ENCODE measurements at places on chromosomes 6 and 20. TPM values are rescaled to one million over a fixed set of nuclear protein-coding genes. Genes with fewer than 3 reads are reported as not detected.
A peak's percentile ranks its signal among the peaks of the same experiment; 100 is the strongest.

DNA sequence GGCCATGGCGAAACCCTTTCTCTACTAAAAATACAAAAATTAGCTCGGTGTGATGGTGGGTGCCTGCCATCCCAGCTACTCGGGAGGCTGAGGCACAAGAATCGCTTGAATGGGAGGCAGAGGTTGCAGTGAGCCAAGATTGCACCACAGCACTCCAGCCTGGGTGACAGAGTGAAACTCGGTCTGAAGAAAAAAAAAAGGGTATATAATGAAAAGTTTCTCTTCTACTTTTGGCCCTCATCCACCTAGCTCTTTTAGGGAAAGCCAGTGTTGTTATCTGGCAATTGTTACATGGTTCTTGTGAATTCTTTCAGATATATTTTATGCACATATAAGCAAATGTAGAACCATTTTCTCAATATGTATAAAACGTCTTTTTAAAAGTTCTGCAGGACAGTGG, 19.0 kb downstream of the KIF3B start:
- DNase-seq = peak; percentile 54

- no peak for DNase-seq
These were observed 320.3 kb downstream of the RIMS1 start for GRCh38 chr6:72206606-72207005.

- DNase-seq = no peak
These were observed 59.6 kb downstream of the NFATC2 start for GRCh38 chr20:51482836-51483473.

- DNase-seq = no peak
These were observed 52.0 kb downstream of the ITCH start for GRCh38 chr20:34415079-34415478.

DNA sequence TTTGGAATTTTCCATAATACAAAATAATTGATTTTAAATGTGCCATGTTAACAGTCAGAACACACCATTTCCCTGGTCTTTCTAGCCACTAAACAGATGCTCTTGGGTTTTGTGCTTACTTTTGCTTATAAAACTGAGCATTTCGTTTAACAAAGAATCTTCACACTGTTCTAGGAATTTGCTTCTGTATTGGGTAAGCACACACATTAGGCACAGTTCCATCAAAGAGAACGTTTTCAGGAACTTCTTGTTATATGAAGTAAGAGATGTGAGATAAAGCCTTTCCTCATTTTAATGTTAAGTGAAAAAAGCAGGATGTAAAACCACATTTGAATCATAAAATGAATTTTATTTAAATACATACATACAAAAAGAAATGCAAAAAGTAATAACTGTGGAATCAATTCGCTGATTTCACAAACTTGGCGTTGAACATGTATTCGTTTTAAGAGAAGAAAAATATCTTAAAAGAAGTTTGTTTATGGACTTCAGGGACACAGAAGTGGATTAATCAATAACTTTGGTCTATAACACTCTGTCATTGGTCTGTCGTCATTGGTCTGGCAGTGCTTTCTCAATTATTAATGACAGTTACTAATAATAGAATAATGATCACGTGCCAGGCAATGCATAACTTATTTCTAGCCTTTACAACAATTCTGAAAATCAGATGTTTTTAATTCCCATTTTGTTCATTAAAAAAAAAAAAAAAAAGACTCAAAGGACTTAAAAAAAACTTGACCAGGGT, 199.9 kb upstream of the PRDM1 start:
- no peak for DNase-seq

DNA sequence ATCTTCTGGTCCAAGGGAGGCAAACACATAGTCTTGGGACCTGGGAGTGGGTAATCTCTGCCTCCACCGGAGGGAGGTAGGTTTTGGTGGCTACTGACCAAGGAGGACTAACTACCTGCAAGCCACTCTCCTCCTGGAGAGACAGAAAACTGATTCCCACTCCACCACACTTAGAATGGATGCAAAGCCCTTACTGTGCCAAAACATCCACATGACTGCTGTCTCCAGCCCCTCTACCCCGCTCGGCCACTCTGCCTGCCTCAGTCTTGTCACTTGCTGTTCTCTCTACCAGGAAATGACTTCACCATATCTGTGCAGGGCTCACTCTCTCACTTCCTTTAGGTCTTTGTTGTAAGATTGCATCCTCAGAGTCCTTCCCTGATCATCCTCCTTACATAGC, 129.5 kb upstream of the ARG1 start:
- DNase-seq = no peak

- DNase-seq = peak; percentile 84
These were observed 122.9 kb upstream of the QKI start for GRCh38 chr6:163291622-163292021.

GRCh38 chr6:21281366-21281765, 312.2 kb upstream of the SOX4 start:
- peak; percentile 14 for DNase-seq

GRCh38 chr20:1894951-1895673, at the start of gene SIRPA:
Gene SIRPA, plus strand, starts transcription at chr20:1895407. Its CDS starts 41 bp downstream, at chr20:1895448.
- DNase-seq = peak; percentile 73

- no peak for DNase-seq
These were observed 403.3 kb downstream of the EPM2A start for GRCh38 chr6:145332011-145332410.

DNA sequence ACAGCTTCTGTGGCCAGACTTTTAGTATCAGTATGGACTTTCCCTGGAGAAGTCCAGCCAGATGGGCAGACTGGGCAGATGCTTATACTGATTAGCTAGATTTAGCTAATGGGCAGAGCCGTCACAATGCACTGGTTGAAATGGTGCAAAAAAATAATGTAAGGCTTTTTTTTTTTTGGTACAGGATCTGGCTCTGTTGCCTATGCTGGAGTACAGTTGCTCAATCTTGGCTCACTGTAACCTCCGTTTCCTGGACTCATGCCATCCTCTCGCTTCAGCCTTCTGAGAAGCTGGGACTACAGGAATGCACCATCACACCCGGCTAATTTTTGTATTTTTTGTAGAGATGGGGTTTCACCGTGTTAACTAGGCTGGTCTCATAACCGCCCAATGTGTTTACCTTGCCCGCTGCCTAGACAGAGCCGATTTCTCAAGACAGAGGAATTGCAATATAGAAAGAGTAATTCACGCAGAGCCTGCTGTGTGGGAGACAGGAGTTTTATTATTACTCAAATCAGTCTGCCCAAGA, 16.4 kb upstream of the KIFC1 start:
- peak; percentile 94 for DNase-seq

- DNase-seq = peak; percentile 77
These were observed 99.3 kb downstream of the PRND start for GRCh38 chr20:4820806-4821518.

DNA sequence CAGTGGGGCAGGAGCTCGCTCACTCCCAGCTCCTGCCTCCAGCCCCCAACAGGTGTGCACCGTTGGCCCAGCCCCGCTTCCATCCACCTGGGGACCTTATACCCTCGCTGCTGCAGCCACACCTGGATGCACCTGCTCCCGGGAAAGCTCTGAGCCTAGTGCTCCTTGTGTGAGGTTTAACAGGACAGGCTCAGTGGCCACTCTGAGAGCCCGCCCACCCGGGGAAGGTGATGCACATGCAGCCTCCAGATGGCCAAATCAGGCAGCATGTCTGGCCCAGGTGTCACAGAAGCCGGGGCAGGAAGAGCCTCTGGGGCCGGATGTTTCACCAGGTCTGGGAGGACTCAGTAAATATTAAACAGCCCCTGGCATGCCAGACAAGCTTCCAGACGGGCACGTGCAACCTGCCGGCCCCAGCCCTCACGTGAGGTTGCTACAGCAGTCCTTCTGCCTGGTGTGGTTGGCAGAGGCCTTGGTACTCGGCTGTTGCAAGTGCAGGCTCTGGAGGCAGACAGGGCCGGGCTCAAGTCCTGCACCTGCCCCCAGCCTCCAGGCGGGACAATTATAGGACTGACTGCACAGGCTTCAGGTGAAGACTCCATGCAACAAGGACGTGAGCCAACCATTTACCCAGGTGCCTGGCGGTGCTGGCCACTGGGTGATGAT, 66.9 kb downstream of the RIPOR3 start:
- DNase-seq = no peak

- DNase-seq = peak; percentile 92
These were observed 25.4 kb downstream of the ZMYND8 start for GRCh38 chr20:47330933-47331708.

- peak; percentile 32 for DNase-seq
These were observed 246.7 kb downstream of the MAFB start for GRCh38 chr20:40442181-40442963.

DNA sequence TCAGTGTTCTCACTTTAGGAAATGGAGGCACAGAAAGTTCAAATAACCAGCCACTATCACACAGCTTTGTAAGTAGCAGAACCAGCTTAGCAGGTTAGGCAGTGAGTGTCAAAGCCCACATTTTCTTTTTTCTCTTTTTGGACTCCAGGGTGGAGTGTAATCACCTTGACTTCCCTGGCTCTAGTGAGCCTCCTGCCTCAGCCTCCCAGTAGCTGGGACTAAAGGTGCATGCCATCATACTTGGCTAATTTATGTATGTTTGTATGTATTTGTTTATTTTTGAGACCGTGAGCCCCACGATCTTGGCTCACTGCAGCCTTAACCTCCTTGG, 7.8 kb upstream of the NCOA3 start:
- DNase-seq = no peak

- DNase-seq = no peak
These were observed 838 bp upstream of the POM121L2 start for GRCh38 chr6:27312950-27313271.

DNA sequence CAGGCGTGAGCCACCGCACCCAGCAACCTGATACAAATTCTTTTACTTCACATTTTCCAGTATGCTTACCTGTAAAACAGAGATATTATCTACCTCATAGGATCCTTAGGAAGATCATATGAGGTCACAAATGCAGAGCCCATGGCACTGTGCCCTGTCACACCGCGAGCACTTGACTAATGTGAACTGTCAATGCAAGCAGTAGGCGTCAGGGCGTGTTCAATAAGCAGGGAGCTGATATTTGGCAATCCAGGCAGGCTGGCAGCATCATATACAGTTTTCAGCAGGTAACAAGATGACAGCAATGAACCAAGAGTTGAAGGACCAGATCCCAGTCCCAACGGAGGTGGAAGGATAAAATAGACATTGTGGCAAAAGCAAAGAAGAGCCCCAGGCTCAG, 14.6 kb upstream of the ARID1B start:
- no peak for DNase-seq

DNA sequence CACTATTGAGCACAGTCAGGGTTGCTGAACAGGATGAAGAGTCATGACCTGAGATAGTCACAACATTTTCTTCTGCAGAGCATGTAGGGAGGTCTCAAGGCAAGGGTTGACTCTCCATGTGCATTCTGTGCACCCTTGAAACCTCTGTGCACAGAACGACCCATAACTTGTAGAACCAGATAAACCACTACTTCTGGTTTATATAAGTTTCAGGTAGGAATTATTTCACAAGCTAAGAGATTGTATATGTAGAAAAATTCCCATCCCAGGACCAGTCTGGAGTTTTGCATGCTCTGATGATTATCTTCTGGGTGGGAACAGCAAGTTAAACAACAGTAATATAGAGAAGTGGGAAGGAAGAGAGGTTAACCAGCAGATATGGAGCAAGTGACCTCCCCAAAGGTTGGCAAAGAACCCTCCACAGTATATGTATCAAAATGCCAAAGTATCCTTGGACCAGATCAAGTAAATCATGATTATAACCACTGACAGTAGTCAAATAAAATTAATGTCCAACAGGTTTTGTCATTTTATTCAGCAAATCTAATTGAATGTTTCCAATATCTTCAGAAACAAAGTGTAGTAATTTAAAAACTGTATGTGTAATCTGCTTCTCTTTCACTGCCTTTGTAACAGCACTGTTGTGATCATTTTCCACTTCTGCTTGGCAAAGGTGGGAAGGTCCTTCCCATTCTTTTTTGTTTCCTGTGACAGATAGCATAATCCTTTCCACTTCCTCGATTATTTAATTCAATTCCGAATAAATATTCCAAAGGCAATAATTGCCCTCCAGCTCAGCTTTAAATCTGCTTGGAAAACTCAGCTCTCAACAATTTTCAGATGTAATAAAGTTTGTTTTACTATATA, 104.4 kb downstream of the SYNE1 start:
- no peak for DNase-seq

GRCh38 chr6:136683209-136683941, 108.9 kb downstream of the MAP3K5 start:
- no peak for DNase-seq

The SOX18 gene
- total RNA-seq = not detected

The MUC21 gene
- total RNA-seq = not detected

The CLDN20 gene
- total RNA-seq = not detected

The TCEA2 gene
- 25.2 TPM for total RNA-seq

The FNDC11 gene
- total RNA-seq = 1.0 TPM

The PHF1 gene
- 24.4 TPM for total RNA-seq

The RMND1 gene
- 50.6 TPM for total RNA-seq

The IL17F gene
- not detected for total RNA-seq

The DTD1 gene
- 50.8 TPM for total RNA-seq

Measured in fibroblast of lung (primary cell).